ENCODE measurements at places on chromosomes 5 and 9.

- DNase-seq: no peak
These were observed 4.7 kb downstream of the C5orf46 start for GRCh38 chr5:147901599-147902039.

DNA sequence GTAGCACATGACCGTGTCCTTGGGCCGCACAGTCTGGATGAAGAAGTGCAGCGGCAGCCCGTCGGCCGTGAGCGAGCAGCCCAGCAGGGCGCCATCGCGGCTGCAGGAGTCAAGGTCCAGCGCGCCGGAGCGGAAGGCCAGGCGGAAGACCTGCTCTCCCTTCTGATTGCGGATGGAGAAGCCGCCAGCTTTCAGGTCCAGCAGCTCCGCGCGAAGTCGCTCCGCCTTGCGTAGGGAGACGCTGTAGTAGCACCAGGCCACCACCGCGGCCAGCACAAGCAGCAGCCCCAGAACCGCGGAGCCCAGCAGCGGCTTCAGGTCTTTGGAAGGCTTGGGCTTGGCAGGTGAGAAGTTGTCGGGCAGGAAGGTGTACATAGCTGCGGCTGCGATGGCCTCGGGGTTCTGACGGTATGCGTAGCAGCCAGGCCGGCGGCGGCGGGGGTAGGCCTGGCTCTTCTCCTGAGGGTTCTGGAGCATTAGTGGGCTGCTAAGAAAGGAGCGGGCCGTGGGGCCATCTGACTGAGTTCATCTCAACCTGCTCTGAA lies 4.2 kb downstream of the MYORG start:
- DNase-seq: no peak

DNA sequence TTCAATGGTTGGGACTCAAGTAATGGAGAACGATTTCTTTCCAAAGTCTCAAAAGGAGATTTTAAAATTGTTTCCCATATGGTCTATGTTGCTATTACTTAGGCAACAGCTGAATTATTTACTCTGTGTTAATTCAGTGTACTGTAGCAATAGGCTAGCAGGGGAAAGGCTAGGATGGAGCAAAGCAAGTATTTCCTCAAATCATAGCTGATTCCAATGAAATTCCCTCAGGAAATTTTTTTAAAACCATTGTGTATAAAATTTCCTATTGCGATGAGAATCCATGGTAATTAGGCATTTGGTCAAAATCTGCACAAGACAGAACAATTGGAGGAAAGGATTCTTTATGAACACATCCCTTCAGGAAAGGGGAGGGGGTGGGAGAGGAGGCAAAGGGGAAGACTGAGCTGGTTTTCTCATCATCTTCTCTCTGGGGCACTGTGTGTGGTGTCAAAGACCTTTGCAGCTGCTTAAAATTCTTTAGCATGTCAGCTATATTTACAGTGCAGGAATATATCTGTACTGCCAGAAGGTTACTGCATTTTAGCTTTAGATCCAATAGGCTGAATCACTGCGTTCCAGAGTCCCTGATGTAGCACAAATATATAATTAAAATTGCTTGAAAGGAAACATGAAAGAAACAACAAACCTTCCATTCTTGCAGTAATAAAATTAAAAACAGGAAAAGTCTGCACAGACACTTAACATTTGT lies 95.3 kb downstream of the ZNF608 start:
- no peak for DNase-seq

DNA sequence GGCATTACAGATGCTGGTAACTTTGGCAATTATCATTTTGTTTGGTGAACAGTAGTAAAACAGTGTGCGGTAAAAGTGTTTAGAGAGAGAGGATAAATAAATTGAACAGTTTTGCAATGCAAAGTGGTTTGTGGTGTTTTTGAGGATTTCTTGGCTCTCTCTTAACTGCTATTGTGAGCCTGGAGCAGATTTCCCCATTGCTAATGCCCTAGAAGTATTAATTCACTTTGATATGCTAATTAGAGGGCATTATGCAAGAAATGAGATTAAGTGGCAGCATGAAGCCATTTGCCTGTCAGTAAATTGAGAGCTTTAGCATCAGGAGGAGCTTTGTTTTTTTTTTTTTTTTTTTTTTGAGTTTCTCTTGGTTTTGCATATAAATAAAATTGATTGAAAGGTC lies 8.2 kb downstream of the PBX3 start:
- no peak for DNase-seq

DNA sequence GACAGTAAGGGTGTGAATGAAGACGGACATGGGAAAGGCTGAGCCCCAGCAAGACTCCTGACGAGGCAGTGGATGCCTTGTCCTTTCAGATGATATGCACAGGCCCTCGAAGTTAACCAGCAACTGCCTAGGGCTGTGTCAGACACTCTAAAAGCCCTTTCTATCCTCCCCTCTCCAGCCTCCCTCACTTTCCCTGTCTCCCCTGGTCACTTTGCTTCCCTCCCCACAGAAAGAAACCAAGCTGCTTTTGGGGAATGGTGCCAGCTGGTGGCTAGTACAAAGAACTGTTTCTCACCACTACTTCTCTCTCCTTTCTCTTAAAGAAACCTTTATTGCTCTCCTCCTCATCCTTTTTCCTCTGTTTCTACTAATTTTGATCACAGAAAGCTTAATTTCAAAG lies 21.4 kb downstream of the LHFPL2 start:
- no peak for DNase-seq

DNA sequence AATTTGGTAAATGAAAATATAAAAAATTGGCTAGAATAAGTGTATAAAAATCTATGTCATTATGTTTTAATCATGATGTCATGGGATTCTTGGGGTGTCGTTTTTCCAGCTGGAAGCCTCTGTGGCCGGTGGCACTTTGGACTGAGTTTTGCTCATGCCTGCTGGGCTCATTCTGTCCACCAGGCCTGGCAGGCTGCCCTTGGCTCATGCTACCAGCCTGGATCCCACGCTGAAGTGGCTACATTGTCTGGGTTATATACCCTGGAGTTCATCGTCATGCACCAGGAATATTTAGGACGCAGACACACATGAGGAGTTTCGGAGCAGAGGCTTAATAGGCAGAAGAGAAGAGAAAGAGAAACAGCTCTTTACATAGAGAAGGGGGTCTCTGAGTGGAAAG lies 1913.7 kb upstream of the WWC1 start:
- no peak for DNase-seq

GRCh38 chr5:107461770-107462169 lies 209.0 kb downstream of the EFNA5 start:
- no peak for DNase-seq

DNA sequence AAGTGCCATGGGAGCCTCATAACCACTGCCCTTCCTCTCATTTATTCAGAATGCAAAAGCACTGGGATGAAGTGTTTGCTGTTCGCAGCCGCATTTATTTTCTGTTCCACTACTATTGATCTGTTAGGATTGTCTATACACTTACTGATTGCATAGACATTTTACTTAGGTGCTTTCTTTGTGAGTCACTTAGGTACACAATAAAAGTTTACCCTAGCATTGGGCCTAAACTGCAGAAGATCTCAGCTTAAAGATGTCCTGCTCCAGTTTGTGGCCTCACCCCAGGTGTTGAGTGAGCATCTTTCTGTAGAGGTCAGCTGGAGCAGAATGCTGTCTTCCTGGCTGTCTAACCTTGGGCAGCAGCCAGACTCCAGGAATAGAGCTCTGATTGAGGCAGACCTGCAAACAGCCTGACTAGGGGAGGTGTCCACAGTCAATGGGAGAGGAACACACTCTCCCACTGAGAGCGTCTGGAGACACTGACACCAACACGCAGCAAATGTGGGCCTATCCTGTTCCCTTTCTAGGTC lies 54.0 kb downstream of the GPR21 start:
- DNase-seq: no peak

GRCh38 chr5:37721447-37721871 lies 118.4 kb downstream of the GDNF start:
- no peak for DNase-seq

DNA sequence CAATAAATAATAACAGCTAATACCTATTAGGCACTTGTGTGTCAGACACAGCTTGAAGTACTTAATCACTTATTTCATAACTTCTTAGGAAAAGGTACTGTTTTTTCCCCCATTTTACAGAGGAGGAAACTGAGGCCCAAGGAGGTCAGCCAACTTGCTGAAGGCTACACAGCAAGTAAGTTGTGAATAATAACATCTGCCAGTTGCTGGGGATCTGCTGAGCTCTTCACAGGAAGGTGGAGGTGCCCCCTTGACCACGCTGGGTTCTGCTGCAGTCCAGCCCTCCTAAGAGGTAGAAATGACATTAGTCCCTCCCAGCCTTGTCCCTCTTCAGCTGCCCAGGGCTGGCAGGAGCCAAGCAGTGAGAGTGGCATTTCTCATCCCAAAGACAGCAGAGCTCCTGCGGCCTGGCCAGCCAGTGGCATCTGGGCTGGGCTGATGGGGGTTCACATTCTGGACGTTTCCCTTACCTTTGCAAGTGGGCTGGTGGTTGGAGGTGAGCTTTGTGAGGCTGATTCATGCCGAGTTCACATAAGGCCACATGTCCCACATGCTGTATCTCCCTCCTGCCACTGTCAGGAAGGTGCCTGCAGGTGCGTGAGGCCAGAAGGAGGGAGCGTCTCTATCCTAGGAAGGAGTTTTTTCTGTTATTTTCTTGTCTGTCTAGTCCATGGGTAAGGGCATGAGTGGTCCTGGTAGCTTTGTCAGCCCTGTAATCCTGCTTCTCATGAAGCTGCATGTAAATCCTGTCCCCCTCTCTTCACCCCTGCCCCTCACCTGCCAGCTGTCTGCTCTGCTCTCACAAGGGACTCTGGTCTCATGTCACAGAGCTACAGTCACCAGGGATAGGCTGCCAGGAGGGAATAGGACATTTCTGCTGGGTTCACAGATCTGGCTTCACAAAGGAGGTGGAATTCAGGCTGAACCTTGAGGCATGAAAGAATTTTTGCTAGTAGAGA lies 171.7 kb downstream of the MACROH2A1 start:
- no peak for DNase-seq

DNA sequence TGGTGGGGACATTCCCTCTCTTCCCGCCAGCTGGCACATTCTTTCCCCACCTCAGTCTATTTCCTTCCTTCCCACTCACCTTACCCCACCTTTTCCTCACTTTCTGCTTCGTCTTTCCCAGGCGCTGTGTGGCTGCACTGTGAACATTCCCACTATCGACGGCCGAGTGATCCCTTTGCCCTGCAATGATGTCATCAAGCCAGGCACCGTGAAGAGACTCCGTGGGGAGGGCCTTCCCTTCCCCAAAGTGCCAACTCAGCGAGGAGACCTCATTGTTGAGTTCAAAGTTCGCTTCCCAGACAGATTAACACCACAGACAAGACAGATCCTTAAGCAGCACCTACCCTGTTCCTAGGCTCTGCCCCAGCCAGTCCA lies 7.3 kb downstream of the DNAJB5 start:
- DNase-seq: no peak

GRCh38 chr5:54455413-54456157 lies at the start of gene HSPB3:
TSS of gene HSPB3 (plus strand) at chr5:54455699. CDS start at chr5:54455790, 91 bp downstream.
- no peak for DNase-seq

Measured in NT2/D1 (cell line).